ENCODE measurements at places on chromosomes 2 and 18.

GRCh38 chr2:217512259-217512658, 490.5 kb downstream of the TNS1 start:
- no peak for DNase-seq

DNA sequence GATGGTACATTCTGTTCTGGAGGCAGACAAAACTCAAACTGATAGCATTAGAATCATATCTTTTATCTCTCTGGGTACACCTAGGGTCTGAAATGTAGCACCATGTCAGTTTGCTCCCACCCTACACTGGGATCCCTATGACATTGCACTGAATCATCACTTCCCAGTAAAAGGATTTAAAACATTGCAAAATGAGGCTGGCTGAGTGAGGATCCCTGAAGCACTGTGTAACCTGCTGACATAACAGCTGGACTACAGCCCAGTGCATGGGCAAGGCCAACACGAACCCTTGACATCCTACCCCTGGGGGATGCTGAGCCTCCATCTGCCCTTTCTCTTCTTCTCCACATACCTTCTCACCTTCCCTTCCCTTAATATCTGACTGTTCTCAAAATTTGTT, 253.2 kb downstream of the TTC32 start:
- no peak for DNase-seq

- no peak for DNase-seq
These were observed 123.9 kb upstream of the HAAO start for GRCh38 chr2:42916324-42916723.

GRCh38 chr2:128302011-128302743, 16.5 kb downstream of the HS6ST1 start:
- DNase-seq = no peak

DNA sequence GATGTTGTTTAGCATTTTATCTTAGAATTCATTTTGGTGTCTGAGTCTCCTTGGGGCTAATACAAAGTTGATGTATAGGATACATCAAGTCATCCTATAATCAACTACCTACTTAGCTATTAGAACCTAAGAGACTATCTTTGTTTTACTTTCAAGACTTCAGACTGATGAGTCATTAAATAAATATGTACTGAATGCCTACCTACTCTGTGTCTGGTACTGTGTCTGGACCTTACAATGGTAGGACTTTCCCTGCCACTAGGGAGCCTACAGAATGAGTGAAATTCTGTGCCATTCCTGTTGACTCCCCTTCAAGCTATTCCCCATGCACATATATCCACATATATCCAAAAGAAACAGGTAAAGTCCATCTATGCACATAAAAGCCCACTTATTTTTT, 114.5 kb downstream of the ERBB4 start:
- DNase-seq = no peak

- no peak for DNase-seq
These were observed 9.2 kb upstream of the GALNT3 start for GRCh38 chr2:165803123-165803760.

DNA sequence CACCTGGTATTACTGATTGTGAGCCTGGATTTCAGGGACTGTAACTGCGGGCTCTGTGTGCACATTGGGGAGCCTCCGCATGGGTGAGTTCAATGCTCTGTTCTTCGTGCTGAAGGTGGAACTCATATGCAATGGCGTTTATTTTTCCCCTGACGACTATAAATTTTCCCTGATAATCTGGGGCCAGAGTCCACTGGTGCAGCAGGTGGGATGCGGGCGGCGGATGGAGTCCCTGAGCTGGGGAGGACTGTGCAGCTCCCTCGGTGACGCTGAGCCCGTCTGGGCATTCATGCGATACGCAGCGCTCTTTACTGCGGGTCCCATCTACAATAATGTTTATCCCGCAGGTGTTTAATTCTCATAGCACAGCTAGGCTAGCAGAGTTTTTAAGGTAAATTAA, 181.6 kb upstream of the ALKAL2 start:
- no peak for DNase-seq

GRCh38 chr2:221635949-221636348, 63.8 kb upstream of the EPHA4 start:
- no peak for DNase-seq

- DNase-seq = no peak
These were observed 82.2 kb upstream of the DAPL1 start for GRCh38 chr2:158712791-158713522.

DNA sequence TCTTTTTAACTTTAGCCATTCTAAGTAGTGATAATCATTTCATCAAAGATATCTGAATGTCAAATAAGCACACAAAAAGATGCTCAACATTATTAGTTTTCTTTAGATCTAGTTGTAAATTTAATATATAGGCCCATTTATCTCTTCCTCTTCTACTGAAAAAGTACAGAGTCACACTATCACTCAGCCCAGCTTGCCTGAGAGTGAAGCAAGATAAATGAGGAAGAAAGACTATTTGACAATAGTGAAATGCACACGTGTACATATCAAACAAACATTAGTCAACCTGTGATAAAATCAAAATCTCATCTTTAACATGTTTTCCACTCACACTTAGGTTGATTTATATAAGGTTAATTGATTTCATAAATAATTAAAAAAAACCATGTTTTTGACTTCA, 83.5 kb upstream of the CCDC195 start:
- DNase-seq = no peak

- no peak for DNase-seq
These were observed 3.5 kb upstream of the MSH6 start for GRCh38 chr2:47779426-47779790.

- DNase-seq = no peak
These were observed 32.9 kb upstream of the GCG start for GRCh38 chr2:162184821-162185450.

DNA sequence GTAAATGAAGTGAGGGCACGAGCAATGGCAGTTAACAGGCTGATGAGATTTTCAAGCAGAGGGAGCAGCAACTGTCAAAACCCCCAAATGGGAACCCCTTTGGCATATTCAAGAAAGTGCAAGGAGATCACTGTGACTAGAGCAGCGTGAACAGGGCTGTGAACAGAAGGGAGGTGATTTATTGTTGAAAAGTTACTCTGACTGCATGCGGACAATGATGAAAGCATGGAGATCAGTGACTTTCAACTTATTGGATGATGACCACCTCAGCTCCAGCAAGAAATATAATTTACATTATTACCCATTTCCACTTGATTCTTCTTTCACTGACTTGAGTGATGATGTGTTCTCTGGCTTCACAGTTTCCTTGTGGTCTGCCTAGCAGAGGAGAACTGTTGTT, 187.8 kb upstream of the BOD1L2 start:
- DNase-seq = no peak

Measured in stimulated activated CD4-positive, alpha-beta T cell treated with anti-CD3 and anti-CD28 coated beads, Interleukin-15, amount 100 ng/mL, for 1 hour (primary cell).